ENCODE measurements at places on chromosomes 12 and 14.

- DNase-seq: no peak
Measured at GRCh38 chr14:80522936-80523335, 311.6 kb upstream of the DIO2 start.

GRCh38 chr12:90991952-90992465 is 12.8 kb downstream of the EPYC start:
- DNase-seq: no peak

DNA sequence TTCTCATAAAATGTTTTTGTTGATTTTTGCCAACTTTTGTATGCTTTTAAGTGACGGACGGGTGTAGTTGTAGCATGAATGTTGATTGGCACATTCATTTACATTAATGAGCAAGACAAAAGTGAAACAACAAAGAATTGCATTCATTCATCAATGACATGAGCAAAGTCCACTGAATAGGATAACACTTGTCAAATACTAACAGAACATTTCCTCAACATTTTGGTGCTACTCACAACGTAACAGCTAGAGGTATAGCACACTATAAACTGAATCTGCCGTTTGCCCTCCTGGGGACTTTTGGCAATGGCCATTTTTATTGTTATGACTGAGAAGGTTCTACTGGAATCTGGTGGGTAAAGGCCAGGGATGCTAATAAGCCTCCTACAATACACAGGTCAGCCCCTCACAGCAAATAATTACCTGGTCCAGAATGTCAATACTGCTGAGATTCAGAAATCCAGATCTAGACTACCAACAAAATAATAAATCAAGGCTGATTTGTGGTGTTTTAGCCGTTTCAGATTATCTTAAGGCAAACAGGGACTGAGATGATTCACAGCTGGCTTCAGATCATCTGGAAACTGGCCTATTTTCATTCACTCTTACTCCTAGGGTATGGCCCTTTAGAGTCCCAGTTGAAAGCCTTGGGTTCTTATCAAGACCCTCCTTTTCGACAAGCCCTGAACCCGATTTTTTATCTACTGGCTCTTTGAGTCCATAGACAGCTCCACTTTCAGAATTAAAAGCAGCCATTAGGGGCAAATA is 22.5 kb upstream of the CDKN3 start:
- no peak for DNase-seq

DNA sequence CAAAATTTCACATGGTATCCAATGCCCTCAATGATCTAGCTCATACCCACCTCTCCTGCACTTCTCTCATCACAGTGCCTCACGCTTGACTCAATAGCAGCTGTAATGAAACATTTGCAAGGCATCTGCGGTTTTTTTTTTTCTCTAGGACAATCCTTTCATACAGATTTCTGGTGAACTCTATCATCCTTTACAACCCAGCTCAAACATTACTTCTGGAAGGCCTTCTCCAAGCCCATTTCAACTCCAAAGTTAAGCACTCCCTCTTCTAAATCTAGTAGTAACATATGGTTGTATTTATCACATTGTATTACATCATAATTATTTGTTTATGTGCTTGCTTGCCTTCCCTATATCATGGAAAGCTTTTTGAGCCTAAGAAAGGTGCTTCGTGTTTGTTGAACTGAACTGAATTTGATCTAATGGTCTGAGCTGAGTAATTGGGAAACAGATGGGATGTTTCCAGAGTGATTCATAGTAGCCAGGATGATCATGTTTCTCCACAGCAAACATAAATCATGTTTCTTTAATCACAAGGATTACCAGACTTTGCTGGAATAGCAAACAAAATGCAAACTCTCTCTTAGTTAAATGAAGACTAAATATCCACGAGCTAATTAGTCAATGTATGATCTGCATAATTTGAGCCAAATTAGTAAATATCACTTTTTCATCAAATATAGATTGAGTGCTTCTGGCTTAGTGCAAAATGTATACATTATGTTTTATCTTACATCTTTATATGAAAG is 14.3 kb downstream of the CFL2 start:
- no peak for DNase-seq

DNA sequence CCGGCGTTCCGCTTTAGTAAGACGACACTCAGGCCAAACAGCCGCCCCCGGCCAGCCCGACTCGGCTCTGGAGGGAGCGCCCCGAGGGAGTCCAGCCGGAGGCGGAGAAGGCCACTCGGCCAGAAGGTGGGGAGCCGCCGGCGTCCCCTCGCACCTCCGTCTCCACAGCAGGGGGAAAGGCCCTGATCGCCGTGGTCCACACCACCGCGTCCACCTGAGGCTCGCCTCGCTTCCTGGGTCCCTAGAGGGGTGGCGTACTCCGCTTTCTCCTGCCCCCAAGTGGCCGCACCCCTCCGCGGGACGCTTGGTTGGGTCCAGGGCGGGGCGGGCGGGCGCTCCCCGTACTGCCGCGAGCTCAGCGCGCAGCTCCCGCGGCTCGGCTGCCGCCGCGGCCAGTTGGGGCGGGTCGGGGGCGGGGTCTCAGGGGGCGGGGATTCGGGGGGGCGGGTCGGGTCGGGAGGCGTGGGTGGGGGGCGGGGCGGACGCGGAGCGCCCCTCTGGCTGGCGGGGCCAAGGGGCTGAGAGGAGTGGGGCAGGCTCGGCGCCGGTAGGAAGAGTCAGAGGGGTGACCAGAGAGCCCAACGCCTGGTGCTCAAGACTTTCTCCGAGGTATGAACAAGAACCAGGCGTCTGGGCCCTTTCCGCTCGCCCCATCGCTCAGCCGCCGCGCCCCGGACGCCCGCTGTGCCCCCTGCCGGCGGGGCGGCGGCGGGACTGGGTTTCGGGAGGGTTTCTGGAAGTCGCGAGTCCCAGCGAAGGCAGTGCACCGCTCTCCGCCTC is at the start of gene FRMD6:
Gene FRMD6, plus strand, starts transcription at position 523 of the 780 bp plus-strand sequence. CDS start 37,927 bp downstream, outside the sequence.
- peak; percentile 81 for DNase-seq

DNA sequence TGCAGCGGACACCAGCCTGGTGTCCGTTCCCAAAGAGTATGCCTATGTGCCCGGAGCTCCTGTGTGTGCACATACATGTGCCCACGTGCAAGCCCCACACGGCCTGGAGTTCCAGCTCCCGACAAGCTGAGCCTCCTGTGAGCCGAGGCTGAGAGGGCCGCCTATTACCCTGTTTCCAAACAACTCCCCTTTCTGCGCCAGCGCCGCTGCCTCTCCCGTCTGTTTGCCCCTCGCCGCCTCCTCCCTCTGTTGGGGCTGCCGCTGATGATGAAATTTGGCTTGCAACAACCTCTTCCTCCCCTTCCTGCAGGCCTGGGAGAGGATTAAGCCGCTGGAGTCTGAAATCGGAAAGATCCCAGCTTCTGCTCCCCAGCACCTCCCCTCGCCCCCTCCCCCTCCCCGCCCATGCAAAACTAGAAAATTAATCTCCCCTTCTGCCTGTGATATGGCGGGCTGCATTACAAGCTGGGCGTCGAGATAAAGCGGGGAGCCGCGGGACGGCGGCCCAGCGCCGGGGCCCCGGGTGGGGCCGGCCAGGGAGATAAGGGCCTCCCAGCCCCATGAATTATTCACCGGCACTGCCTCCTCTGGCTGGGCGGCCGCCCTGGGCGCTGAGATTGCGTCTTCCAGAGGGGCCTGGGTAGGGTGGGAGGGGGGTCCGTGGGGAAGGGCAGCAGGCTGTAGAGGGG is 6.8 kb upstream of the ASIC1 start:
- peak; percentile 24 for DNase-seq

GRCh38 chr12:21539797-21540196 is 13.7 kb downstream of the SPX start:
- no peak for DNase-seq

GRCh38 chr12:91483471-91483985 is 300.9 kb upstream of the DCN start:
- DNase-seq: no peak

- no peak for DNase-seq
Measured at GRCh38 chr14:76421662-76422061, 45.7 kb downstream of the ESRRB start.

DNA sequence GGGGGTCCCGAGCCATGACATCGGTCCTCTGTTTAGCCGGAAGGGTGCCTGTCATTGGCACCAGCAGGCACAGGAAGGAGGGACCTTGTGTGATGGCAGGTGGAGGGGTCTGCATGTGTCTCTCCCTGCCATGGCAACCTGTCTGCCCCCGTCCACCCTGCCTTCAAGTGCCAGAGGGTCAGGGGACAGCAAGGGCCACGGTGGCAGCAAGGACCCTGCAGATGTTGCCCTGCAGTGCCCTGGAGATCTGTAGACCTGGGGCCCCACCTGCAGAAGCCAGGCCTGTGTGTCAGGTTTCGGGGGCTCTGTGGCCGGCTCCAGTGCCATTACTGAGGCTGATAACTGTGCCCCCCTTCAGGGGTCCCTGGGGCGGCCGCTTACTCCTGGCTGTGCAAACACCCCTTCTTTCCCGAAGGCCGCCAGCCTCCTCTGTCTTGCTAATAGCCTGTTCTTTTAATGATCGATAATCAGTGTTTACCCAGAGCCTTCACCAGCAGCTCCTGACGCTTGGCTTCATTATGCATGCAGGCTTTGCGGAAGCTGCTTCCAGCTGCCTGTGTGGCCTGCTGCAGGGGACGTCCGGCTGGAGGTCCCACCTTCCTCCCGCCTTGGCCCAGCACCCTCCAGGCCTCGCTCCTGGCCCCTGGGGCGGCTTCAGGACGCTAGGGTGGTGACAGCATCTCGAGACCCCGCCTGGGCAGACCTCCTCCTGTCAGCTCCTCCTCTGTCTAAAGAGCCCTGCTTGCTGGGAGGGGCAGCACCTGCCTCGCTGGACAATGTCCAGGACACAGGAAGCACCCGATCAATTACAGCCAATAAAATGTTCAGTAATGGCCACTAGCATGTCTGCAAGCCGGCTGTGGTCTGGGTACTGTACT is 153.0 kb downstream of the KIF26A start:
- no peak for DNase-seq

- DNase-seq: no peak
Measured at GRCh38 chr12:5456906-5457305, 25.0 kb downstream of the NTF3 start.

Measured in CD4-positive, alpha-beta T cell treated with Interleukin-15 for 1 hour (primary cell).